ENCODE measurements at places on chromosomes 7 and 10.

GRCh38 chr10:73168465-73168803 is 515 bp downstream of the FAM149B1 start:
- no peak for DNase-seq

GRCh38 chr7:111954474-111955381 is 251.5 kb downstream of the DOCK4 start:
- DNase-seq, result no peak

DNA sequence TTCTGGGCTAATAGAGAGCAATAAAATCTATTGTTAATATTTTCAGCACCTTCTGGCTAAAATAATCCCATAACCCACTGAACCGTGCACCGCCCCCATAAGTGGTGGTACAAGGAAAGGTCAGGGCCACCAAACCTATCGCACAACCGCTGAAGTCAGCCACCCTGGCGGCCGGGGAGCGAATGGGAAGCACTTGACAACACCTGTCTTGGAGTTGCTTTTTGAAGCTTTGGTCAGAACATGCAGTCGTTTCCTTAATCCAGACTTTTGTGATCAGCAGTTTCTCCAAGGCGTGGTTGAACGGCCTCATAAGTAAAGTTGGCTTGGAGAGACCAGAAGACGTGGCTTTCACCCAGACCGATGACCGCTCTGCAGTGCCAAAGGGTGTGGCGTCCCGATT is 97.4 kb downstream of the DNAJB6 start:
- DNase-seq, result no peak

- no peak for DNase-seq
These were observed 247.9 kb upstream of the PTN start for GRCh38 chr7:137591421-137591837.

DNA sequence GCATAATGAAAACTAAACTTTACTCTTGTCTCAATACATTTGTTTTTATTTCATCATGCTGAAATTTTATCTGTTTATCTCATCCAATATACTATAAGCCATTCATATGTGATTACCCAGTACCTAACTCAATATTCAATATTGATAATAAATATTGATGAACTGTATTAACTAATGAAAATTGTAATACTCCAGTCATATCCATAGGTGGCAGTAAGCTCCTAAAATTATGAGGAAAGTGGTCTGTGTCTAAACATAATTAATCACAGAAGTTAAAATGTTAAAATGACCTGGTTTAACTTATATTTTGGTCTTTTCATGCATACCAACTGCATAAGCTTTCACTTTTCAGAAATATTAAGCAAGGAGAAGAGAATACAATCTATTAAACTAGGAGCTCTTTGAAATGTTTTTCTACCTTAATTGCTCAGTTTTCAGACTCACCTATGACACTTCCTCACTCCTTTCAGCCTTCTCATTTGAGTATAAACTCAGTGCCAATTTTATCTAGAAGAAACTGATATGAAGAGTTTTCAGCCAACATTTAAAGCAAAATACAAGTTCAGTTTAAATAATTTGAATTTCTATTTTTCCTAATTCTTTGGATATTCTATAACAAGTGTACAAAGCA is 30.5 kb upstream of the VWDE start:
- no peak for DNase-seq

DNA sequence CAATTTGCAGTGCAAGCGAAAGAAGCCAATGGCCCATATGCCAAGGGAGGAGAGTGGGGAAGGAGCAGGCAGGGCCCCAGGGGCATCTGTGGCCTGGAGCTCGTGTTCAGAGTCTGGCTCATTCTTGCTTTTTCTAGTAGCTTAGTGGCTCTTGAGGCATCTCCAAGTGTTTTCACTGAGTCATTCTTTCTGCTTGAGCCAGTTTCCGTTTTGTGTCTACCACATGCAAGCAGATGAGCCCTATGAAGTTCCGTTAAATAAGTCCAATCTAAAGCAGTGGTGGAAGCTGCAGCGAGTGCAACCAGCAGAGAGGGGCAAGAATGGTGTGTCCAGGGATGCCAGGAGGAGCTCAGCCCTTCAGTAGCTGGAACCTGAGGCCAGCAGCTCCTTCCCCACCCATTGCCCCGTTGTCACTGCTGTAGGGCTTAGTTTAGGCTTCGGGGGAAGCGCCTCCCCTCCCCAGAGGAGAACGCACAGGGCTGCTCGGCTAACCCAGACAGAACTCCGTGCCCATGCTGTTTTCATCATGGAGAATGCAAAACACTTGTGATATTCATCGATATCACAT is 57.4 kb upstream of the EBF3 start:
- DNase-seq, result no peak

Data from colonic mucosa (tissue), 4 donors.